NCI-H748 treated with DMSO at 0.1 percent for 48 hours (cell line): ENCODE measurements at places on chromosomes 3 and 15.

GRCh38 chr3:111032677-111033076, 38.9 kb upstream of the NECTIN3 start:
- no peak for DNase-seq

DNA sequence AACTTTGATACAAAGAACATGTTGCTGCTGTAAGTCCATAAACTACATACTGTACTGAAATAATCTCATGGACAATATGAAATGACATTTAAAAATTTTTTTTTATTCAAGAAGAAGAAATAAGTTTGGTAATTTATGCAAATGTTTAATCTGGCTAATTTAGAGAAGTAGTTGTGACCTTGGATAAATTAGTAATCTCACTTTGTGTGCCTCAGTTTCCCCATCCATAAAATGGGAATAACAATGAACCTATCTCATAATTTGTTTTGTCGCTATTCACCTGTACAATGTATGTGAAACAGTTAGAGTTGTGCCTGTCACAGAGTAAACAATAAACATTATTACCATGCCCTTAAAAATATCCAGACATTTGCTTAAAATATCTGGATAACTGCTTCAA, 15.3 kb upstream of the DPH6 start:
- no peak for DNase-seq

DNA sequence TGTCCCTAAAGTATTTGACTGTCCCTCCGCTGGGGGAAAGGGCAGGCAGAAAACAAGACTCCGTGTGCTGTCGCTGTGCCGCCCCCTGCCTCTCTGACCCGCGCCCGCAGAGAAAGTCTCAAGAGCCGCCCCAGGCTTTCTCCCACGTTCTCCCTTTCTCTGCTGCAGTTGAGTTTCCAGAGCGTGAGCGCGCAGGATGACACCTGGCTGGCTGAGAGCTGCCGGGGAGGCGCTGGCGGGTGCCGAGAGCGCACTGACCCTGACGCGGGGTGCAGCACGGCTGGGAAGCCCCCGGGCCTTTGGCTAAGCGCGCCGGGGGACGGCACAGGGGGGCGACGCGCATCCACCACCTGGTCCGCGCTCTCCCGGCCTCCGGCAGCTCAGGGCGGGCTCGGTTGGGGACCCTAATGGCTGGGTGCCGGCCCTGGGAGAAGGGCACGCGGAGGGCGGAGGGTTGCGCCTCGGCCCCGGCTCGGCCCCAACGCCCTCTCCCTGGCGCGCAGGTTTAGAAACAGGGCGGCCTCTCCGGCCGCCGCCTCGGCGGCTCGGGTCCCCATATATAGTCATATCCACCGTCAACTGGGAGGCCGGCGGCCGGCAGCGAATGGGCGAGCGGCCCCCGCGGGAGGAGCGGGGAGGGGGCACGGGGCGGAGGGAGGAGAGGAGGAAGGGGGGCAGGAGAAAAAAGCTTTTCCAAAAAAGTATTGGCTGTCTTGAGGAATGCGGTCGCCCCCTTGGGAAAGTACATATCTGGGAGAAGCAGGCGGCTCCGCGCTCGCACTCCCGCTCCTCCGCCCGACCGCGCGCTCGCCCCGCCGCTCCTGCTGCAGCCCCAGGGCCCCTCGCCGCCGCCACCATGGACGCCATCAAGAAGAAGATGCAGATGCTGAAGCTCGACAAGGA, at the start of gene TPM1:
Gene TPM1, plus strand, starts transcription at position 774 of the 903 bp plus-strand sequence. Its CDS starts 83 bp downstream, at position 857.
- DNase-seq: no peak

DNA sequence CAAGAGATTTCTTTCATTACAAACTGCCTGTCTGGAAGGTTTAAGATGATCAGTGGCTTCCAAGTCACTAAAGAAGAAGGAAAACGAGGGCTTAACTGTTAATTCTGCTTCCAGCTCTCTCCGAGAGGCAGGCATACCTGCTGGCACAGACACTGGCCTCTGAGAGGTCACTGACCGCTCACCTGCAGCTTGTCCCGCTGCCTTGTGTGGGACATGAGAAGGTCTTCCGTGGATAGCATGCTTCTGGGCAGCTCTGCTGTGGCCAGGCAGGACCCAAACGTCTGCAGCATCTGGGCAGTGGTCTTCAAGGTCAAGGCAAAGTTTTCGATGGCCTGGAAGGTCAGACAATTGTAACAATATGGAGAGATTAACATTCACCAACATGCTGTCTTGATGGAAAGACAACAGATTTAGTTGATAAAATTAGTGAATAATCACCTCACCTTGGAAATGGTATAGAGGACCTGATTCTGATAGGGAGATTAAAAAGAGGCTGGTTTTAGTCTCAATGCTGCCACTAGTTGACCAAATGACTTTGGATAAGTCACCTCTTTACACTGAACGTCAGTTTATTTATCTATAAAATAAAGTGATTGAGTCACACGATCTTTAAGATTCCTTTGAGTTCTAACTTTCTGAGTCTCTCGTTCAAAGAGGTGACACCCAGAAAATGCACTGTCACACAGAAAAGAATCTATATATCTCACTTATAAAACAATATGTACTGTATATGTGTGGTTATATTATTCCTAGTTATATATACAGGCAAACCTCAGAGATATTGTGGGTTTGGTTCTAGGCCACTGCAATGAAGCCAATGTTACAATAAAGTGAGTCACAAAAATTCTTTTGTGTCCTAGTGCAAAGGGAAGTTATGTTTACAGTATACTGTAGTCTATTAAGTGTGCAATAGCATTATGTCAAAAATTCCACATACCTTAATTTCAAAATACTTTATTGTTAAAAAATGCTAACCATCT, 65.1 kb downstream of the B3GNT5 start:
- DNase-seq: no peak

GRCh38 chr3:127012091-127012490, 29.2 kb downstream of the PLXNA1 start:
- no peak for DNase-seq

GRCh38 chr15:38299216-38299615, 46.6 kb downstream of the SPRED1 start:
- DNase-seq: no peak

GRCh38 chr3:47288966-47289910, 6.5 kb downstream of the KLHL18 start:
- DNase-seq: no peak

GRCh38 chr15:35545824-35546510, at the start of gene DPH6:
Gene DPH6 (minus strand): TSS chr15:35546165. CDS start chr15:35546141, 24 bp downstream.
- DNase-seq: peak; percentile 12

- DNase-seq: no peak
Measured at GRCh38 chr15:100786139-100786531, 93.5 kb upstream of the ALDH1A3 start.

GRCh38 chr3:10495003-10495402, 10.4 kb downstream of the ATP2B2 start:
- no peak for DNase-seq

- DNase-seq: no peak
Measured at GRCh38 chr3:10366651-10367101, 45.8 kb upstream of the SEC13 start.

- DNase-seq: no peak
Measured at GRCh38 chr3:117036259-117036799, 326.8 kb downstream of the TUSC7 start.

DNA sequence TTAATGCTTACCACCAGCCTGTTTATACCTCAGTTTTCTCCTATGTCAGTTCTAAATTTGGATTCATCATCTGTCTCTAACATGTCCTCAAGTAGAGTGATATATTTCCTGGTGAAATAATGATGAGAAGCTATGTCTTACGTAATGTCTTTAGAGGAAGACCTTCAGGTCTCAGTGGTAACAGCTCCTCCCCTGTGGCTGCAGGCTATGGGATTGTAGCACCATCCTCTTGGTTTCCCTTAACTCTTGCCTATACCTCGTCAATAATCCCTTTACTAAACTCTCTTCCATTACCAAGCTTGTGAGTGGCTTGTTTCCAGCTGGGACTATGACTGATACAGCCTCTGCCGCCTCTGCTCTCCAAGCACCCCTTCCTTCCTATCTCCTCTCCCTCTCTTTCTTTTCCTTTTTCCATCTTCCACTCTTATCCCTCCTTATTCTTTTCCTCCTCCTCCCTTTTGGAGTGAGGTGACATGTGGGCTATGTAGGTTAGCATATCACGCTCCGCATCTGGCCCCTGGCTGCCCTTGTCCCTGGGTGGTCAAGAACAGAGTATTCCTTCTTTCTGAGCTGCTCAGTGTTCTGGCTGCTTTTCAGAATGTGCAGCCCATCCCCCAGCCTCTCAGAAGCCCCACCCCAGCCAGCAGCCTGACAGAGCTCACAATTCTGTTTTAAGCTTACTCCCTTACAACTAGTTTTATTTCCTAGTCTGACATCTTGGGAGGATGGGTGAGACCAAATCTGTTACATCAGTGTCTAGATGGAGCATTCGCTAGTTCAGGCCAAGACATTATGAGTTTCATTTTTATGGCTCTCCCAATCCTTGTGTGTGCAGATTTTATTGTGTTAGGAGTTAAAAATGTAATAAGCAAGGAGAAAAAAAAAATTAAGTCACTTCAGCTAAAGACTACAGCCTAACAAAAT, 75.0 kb upstream of the RNU6-1 start:
- no peak for DNase-seq

- no peak for DNase-seq
Measured at GRCh38 chr15:68310804-68311463, 33.4 kb downstream of the FEM1B start.

DNA sequence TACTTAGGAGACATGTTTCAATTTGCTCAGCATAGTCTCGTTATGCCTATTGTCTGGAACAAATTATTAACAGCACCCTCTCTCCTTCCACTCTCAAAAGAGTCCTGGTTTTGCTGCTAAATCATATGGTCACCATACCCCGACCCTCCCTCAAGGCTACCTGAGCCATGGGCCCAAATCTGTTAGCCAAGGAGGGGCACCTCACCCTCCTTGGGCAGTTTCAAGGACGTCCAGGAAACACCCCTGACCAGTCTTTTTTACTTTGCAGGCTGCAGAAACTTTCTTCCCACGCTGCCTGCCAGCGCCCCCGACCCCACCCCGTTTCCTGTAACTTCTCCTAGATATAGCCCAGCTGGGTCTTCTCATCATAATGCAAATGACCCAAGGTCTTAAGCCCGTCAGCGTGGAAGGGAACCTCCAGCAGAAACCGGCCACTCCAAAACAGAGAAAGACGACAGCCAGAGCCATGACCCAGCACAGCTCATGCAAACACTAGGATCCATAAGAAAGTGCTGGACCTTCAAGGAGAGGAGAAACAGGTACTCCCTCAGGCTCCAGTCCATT, 62.3 kb downstream of the ADCY5 start:
- DNase-seq: no peak

GRCh38 chr3:152466784-152467183, 198.1 kb downstream of the MBNL1 start:
- DNase-seq: no peak

DNA sequence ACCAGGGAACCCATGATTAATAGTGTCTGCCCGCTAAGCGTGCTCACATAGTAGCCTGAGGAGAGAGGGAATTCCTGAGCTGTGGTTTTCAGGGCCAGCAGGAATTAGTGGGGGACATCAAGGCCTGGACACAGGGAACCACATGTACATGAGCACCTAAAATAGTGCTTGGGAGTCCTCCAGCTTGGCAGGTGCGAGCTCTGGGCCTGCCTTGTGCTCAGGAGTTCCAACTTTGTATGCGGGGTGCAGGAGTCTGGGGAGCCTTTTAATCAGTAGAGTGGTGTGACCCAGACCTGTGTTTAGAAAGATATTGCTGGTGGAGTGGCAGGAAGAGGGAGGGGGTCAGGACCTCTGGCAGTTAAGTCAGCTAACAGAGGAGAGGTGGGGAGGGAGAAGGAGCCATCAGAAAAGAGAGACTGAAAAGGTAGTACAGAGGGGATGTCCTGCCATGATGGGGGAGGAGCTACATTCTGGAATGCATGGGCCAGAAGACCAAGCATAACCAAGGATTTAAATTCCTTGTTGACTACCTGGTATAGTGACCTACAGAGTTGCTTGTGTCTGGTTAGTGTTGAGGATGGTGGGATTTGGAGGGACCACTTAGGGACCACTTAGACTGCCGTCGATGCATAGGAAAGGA, 1.9 kb downstream of the DAG1 start:
- no peak for DNase-seq
